ENCODE measurements at places on chromosomes 1 and 21.

- no peak for DNase-seq
These were observed 48.7 kb upstream of the KIF1B start for GRCh38 chr1:10161541-10162290.

DNA sequence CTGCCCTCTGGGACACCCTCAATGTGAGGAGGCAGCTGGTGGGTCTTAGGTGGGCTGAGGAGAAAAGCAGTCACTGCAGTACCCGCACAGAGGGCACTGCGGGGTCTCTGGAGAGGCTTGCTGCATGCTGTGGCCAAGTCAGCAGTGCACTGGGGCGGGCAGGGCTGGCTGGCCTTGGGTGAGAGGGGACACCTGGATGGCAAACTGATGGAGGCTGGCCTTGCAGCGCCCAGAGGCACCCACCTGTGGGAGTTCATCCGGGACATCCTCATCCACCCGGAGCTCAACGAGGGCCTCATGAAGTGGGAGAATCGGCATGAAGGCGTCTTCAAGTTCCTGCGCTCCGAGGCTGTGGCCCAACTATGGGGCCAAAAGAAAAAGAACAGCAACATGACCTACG lies 3.2 kb downstream of the ELF3 start:
- no peak for DNase-seq

DNA sequence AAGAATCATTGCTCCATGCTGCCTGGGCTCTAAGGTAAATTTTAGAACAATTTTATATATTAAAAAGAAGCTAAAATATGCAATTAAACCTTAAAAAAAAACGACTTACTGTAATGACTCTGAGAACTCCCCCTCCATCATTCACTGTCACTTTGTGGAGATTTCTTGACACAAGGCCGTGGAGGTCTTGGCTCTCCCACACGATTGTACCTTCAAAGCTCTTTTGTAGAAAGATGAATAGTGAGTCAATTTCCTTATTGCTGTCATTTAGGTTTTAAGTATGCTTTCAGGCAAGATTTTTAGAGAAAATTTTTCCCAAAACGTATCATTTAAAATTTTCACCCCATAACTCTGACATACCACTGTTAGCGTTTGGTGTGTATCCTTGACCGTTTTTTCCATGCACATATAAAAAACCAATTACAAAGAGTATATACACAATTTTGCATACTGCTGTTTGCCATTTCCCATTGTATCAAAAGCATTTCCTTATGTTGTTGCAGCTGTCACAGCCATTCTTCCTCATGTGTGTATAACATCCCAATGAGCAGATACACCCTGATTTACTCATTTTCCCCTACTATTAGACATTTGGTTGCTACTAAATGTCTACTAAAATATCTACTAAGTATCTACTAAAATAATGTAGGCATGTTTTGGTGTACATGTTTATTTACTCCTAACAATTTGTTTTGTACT lies 33.4 kb downstream of the B3GALNT2 start:
- DNase-seq: no peak

GRCh38 chr21:41766883-41767605 lies at the start of gene RIPK4:
RIPK4 (minus strand) TSS chr21:41767052; CDS start chr21:41767041, 11 bp downstream.
- DNase-seq: peak; percentile 70

DNA sequence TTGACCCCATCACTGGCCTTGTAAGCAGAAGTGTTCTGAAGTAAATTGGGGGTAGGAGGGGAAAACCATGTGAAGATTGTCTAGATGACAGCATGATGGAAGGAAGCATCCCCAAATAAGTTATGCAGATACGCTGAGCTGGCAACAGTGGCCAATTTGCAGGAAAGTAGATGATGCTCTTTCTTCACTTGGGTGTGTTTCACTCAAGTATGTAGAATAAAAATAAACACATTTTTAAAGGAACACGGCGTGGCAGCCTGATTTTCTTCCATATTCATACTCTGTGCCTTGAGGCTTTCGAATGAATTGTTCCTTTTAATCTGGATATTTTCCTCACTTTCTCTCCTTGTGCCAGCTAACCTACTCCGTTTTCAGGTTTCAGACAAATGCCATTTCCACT lies 295.5 kb upstream of the DPYD start:
- no peak for DNase-seq

DNA sequence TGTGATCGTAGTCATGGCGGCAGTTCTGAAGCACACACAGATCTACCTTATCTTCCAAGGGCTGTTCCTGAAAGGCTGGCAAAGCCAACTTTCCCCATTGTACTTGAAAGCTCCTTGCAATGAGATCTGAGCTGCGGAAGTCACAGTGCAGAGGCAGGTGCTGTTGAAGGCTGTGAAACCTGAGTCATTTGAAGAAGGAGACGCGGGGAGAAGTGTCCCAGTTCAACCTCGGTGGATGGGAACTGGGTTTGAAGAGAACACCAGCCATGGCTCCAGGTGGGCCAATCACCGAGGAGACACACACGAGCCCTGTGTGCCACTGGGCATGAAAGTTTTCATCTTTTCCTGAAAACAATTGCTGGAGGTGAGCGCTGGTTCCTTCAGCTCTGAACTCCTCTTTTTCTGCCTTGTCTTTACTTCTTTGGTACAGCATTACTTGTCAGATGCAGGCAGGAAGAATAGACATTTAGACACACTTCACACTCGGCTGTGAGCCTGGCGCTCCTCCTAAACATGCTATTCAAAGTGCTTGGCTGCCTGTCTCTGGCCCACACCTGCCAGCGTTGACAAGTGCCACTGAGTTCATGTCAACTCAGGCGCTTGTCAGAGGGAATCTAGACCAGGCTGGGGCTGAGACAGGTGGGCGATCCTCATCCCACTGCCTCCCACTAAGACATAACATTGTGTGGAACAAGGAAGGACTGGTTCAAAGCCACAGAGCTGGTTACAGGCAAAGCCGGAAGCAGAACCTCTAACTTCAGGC lies 25.7 kb upstream of the PDE9A start:
- DNase-seq: no peak

- DNase-seq: no peak
These were observed 12.0 kb downstream of the PGBD5 start for GRCh38 chr1:230414102-230414501.

- DNase-seq: no peak
These were observed 33.7 kb upstream of the GUCA2A start for GRCh38 chr1:42198251-42198650.

GRCh38 chr21:16002874-16003466 lies 273.2 kb downstream of the USP25 start:
- DNase-seq: no peak

DNA sequence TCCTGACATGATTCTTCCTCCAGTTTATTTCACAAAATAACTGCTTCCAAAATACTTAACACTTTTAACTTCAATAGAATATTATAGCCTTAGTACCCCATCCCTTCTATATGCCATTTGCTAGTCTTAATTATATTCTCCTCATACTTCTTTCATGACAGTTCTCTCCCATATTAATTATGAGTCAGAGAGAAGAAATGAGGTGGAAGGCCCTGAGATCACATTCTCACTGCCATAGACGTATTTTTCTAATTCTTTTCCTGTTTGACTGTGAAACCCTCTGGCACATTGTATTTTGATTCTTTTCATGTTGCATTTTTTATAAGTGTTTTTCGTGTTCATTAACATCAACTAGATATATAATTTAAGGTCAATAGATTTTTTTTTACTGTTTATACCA lies 88.4 kb downstream of the GTF2B start:
- no peak for DNase-seq
